Body of pancreas (tissue), 4 donors: ENCODE measurements at places on chromosomes 2 and 18.

DNA sequence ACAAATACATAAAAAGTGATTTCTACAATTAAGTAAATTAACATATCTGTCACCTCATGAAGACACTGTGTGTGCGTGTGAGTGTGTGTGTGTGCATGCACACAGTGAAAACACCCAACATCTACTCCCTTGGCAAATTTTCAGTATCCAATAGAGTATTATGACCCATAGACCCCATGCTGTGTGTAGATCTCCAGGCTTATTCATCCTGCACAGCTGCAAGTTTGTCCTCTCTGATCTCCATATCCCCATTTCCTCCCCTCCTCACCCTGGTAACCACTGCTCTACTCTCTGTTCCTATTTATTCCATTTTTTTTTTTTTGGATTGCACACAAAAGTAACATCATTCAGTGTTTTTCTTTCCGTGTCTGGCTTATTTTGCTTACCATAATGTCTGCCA is 391.0 kb downstream of the SOX11 start:
- H3K36me3 ChIP-seq, result no peaks in the 10 kb centered on the region
- no peak overlapping the region for H3K4me3 ChIP-seq
- no peak overlapping the region for H3K27ac ChIP-seq
- H3K4me1 ChIP-seq, result peaks cover 8% of the 10 kb centered on the region
- DNase-seq, result no peak
- no peaks in the 10 kb centered on the region for H3K27me3 ChIP-seq

DNA sequence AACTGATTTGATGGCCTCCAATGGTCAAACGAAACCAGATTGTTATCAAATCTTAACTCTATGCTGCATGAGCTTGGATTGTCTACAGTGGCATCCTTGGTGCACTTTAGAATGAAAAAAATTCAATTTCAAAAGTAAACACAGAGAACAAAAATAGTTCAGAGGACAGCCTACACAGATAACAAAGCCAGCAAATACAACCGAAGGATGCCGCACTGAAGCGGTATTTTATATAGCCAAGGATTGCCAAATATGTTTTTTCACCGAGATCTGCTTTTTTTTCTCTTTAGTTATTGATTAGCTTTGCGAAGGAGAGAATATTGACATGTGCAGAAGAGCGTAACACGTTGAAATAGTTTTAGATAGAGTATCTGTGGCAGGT is 72.0 kb downstream of the SLC4A3 start:
- H3K4me3 ChIP-seq, result no peak overlapping the region
- no peak overlapping the region for H3K27ac ChIP-seq
- DNase-seq, result no peak
- H3K36me3 ChIP-seq, result no peaks in the 10 kb centered on the region
- no peaks in the 10 kb centered on the region for H3K27me3 ChIP-seq

GRCh38 chr2:141109633-141110032 is 1021.2 kb downstream of the LRP1B start:
- H3K27me3 ChIP-seq, result no peaks in the 10 kb centered on the region
- H3K4me1 ChIP-seq, result no peaks in the 10 kb centered on the region
- DNase-seq, result no peak
- H3K36me3 ChIP-seq, result no peaks in the 10 kb centered on the region

GRCh38 chr2:126513033-126513432 is 142.9 kb upstream of the GYPC start:
- no peaks in the 10 kb centered on the region for H3K4me1 ChIP-seq
- H3K27me3 ChIP-seq, result no peaks in the 10 kb centered on the region
- no peak for DNase-seq
- no peak overlapping the region for H3K27ac ChIP-seq
- H3K4me3 ChIP-seq, result no peak overlapping the region

DNA sequence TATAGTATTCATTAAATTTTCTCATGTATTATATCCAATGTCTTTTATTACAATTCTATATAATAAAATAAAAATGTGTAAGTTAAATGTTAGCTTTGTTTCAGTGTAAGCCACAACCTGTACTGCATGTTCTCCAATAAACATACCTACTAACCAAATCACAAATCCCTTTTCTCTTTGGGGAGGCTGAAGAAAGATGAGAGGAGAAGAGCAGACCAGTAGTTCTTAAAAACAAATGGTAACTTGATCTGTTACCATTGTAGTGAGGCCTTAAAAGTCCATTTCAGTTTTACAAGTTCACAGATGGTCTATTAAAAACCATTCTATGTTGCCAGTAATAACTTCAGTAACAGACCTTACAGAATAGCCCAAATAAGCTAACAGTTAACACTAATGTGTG is 100.5 kb downstream of the SOS1 start:
- H3K27ac ChIP-seq, result no peak overlapping the region
- no peaks in the 10 kb centered on the region for H3K4me1 ChIP-seq
- no peaks in the 10 kb centered on the region for H3K27me3 ChIP-seq
- no peak overlapping the region for H3K4me3 ChIP-seq
- no peak for DNase-seq
- peaks cover 6% of the 10 kb centered on the region for H3K36me3 ChIP-seq

DNA sequence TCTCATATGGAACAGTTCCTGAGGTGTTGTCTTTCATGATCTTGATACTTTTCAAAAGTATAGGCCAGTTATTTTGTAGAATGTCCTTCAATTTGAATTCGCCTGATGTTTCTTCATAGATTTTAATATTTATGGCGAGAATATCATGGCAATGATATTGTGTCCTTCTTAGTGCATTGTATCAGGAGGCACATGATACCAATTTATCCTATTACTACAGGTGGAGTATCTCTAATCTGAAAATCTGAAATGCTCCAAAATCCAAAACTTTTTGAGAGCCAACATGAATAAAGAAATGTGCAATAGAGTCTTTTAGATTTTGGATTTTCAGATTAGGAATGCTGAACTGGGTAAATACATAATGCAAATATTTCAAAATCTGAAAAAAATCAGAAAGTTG is 216.6 kb upstream of the LYPD1 start:
- no peaks in the 10 kb centered on the region for H3K27me3 ChIP-seq
- DNase-seq, result no peak
- H3K4me3 ChIP-seq, result no peak overlapping the region
- no peak overlapping the region for H3K27ac ChIP-seq
- H3K36me3 ChIP-seq, result no peaks in the 10 kb centered on the region
- peaks cover 22% of the 10 kb centered on the region for H3K4me1 ChIP-seq

DNA sequence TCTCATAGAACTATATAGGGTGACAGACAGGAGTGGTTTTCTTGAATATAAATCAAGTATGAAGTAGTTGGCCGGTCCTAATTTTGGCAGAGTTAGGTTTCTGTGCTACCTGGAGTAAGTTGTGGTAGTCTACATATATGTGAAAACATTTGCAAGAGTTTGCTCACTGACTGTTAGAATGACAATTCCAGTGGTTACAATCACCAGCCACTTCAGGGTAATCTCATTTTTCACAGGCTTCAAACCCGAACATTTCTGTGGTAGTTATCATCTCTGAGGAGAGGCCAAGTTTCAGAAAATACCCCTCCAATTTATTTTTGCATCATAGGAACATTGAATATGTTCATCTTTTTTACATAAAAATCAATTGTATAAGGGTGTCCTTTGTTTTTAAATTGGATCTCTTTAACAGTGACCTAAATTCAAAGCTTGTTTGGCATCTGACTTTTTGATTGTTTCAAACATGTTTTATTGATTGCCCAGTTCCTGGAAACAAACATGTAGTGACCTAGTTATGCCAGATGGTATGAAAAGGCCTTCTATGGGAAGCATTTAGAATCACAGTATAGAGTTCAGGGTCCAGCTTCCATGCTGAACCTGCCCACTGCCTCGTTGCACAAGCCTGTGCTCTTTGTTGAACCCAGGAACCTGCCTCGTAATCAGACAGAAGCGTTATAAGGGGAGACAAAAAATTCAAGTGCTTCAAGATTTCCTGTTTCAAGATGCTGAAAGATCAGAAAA is 250.6 kb downstream of the LTBP1 start:
- H3K36me3 ChIP-seq, result no peaks in the 10 kb centered on the region
- H3K4me1 ChIP-seq, result peaks cover 14% of the 10 kb centered on the region
- H3K27me3 ChIP-seq, result no peaks in the 10 kb centered on the region
- DNase-seq, result no peak

- H3K27me3 ChIP-seq, result no peaks in the 10 kb centered on the region
- no peak overlapping the region for H3K27ac ChIP-seq
- no peaks in the 10 kb centered on the region for H3K36me3 ChIP-seq
- no peak overlapping the region for H3K4me3 ChIP-seq
- no peaks in the 10 kb centered on the region for H3K4me1 ChIP-seq
These were observed 952.4 kb downstream of the EPHA4 start for GRCh38 chr2:220619525-220620220.

DNA sequence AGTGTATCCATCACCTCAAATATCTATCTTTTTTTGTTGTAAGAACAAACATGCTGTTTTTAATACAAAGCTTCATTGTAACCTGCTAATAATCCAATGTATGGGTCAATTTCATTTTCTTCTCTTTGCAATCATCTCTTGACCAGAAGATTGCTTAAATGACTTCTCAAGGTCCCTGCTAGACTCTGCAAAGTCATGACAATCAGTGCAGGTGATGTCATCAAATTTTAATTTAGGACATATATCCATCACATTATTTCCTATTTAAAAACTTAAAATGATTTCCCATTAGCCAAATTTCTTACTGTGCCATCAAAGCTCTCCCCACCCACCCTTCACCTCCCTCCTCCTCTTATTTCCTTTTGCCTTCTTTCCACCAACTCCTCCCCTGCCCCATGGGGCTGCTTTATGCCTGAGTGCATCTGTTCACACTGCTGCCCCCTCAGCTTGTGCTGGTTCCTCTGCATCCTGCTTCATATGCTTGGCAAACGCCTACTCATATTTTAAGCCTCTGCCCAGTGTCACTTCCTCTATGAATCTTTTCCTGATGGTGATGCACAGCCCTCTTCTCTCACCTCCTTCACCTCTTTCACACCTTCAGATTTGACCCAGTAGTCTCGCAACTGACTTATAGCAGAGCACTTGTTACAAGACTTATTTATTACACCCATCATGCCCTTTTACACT is 20.3 kb downstream of the PLEK start:
- no peak overlapping the region for H3K27ac ChIP-seq
- no peaks in the 10 kb centered on the region for H3K27me3 ChIP-seq
- peak; percentile 17 for DNase-seq
- no peaks in the 10 kb centered on the region for H3K4me1 ChIP-seq
- no peak overlapping the region for H3K4me3 ChIP-seq

GRCh38 chr2:31260870-31261269 is 26.9 kb downstream of the EHD3 start:
- H3K4me1 ChIP-seq, result no peaks in the 10 kb centered on the region
- no peak overlapping the region for H3K27ac ChIP-seq
- no peak for DNase-seq
- H3K36me3 ChIP-seq, result no peaks in the 10 kb centered on the region

GRCh38 chr2:33090553-33091134 is 143.9 kb downstream of the LTBP1 start:
- no peaks in the 10 kb centered on the region for H3K27me3 ChIP-seq
- H3K4me3 ChIP-seq, result no peak overlapping the region
- no peak for DNase-seq
- no peak overlapping the region for H3K27ac ChIP-seq
- H3K36me3 ChIP-seq, result no peaks in the 10 kb centered on the region

DNA sequence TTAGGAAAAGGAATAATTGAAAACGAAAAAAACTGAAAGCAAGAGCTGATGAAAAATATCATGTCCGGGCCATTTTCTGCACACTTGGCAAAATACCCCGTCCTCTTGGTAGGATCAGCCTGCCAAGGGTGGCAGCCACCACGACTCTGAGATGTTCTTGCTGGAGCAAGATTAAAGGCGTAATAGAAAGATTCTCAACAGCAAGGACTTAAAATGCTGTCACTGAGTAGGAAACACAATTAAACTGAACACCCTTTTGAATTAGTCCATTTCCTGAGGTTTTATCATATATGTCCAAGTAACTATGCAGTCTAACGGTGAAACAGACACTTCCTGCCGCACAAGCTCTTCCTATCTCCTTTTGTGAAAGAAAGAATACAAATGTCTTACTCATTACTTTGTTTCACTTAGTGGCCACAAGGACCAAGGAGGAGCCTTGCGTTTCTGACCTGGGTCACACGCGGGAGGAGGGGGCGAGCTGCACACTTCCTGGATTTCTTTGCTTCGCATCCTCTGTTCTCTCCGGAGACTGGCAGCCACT is 222.7 kb downstream of the PIEZO2 start:
- H3K36me3 ChIP-seq, result no peaks in the 10 kb centered on the region
- no peak overlapping the region for H3K27ac ChIP-seq
- H3K4me1 ChIP-seq, result peaks cover 11% of the 10 kb centered on the region
- no peak overlapping the region for H3K4me3 ChIP-seq

- H3K27me3 ChIP-seq, result no peaks in the 10 kb centered on the region
- H3K36me3 ChIP-seq, result peaks cover 2% of the 10 kb centered on the region
- no peak overlapping the region for H3K4me3 ChIP-seq
- no peak for DNase-seq
These were observed 38.6 kb downstream of the FEZ2 start for GRCh38 chr2:36559221-36559942.

GRCh38 chr2:144459937-144460336 is 60.0 kb downstream of the ZEB2 start:
- H3K36me3 ChIP-seq, result no peaks in the 10 kb centered on the region
- H3K27ac ChIP-seq, result no peak overlapping the region
- H3K27me3 ChIP-seq, result no peaks in the 10 kb centered on the region
- no peak for DNase-seq
- no peak overlapping the region for H3K4me3 ChIP-seq

GRCh38 chr18:41871229-41872000 is 83.6 kb upstream of the PIK3C3 start:
- no peak overlapping the region for H3K4me3 ChIP-seq
- no peaks in the 10 kb centered on the region for H3K36me3 ChIP-seq
- H3K27ac ChIP-seq, result no peak overlapping the region
- no peak for DNase-seq
- no peaks in the 10 kb centered on the region for H3K27me3 ChIP-seq

DNA sequence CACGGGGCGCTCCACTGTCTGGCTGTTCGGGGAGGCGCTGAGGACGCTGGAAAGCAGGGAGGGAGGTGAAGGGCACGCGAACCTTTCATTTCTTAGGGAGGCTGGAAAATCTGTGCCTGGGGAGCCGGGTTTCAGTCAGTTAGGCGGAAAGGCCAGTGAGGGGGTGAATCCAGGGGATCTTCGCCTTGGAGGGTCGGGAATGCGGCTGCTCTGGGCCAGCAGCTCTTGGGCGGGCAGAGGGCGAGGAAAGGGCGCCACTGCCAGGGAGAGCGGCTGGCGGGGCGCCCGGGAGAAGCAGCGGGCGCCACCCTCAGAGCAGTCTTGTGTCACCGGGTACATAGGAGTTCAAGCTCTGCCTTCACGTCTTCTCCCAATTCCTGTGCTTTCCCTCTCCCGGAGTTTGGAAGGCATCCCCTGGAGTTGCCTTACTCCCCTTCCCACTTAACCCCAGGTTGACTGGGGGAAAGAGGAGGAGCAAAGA is 1.4 kb downstream of the CCDC85A start:
- no peaks in the 10 kb centered on the region for H3K36me3 ChIP-seq
- peaks cover 5% of the 10 kb centered on the region for H3K27me3 ChIP-seq
- DNase-seq, result peak; percentile 58
- H3K4me1 ChIP-seq, result peaks cover 20% of the 10 kb centered on the region
- H3K27ac ChIP-seq, result no peak overlapping the region
- H3K4me3 ChIP-seq, result peak overlapping the region; percentile 60
